Thyroid gland (tissue), 4 donors: ENCODE measurements at places on chromosomes 7 and 10. TPM values are rescaled to one million over a fixed set of nuclear protein-coding genes. Genes with fewer than 3 reads are reported as not detected.

DNA sequence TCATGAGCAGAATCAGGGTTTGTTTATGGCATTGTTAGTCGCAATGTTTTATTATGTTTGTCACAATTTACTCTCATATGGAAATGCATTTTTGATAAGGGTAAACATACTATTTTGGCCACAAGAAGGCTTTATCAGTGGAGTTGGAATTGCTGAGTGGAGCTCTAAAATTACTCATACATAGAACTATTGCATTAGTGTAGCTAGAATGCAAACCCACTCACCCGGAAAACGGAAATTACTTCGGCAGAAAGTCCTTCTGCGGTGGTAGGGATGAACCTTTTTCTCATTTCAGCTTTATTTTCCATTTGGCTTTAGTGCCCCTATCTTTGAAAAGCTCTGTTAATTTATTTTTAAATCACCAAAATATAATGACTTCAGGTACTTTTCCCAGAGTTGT, 42.8 kb upstream of the NPY start:
- DNase-seq = no peak

DNA sequence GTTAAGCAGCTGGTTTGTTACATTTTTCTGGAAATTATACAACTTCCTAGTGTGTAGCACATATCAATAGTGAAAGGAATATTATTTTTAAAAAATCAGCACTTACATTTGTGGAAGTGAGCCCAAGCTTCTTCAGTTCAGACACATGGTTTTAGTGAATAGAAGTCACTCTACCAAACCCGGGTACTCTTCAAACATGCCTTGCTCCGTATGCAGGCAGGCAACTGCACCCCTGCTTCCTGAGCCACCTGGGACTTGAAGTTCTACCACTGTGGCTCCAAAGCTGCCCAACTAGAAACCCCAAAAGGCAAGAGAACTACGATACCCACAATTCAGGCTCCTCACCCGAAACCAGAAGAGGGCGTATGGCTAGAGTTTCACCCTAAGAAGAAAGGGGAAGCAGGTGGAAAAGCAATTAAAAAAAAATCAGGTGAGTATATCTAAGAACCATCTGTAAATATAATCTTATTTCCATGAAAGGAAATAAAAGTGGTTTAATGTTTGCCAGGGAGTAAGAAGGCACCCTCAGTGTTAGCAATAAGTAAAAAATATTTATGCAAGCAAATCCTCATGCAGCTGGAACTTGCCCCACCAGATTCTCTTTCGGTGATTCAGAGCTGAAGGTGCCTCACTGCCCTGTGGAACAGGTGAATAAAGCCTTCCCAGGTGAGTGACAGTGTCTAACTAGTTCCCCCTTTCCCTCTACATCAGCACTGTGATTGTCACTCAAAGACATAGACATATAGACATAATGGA, at the start of gene MACC1:
TSS of gene MACC1 (minus strand) at position 192 of the 756 bp plus-strand sequence. CDS start 55,522 bp downstream, outside the sequence.
- DNase-seq = peak; percentile 72

DNA sequence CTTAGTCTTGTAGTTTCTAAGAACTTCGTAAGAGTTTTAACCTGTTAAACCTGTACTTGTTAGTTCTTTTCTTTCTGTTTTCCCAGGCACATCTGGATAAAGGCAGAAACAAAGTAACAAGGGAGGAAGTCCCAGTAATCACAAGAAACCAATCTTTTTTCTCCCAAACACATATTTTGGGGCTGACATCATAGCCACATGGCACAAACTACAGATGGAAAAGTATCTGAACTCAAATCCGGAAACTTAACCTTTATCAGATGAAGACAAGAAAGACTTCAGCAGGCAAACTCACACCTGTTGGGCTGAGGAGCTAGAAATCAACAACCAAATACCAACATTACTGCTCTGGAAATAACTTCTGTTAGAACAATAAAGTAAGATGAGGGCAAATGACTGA, 67.1 kb downstream of the CUBN start:
- DNase-seq = no peak

DNA sequence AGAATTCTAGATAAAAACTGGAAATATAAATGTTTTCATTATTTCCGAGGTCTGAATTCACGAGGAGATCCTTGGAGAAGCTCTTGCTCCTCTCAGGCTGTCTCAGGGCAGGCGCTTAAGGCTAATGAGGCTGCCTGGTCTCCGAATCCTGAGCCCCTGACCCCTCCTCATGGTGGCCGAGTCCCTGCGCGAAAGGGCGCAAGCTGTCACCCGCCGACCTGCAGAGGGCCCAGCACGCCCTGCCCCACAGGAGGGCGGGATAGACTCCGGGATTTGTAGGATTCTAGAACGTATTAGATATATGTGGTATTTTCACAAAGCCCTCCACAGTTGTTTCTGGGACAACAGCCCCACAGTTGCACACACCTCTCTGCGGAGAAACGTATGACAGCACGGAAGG, 284.1 kb downstream of the ABCA13 start:
- no peak for DNase-seq

GRCh38 chr10:77960829-77961329, 34.3 kb upstream of the DLG5 start:
- no peak for DNase-seq

DNA sequence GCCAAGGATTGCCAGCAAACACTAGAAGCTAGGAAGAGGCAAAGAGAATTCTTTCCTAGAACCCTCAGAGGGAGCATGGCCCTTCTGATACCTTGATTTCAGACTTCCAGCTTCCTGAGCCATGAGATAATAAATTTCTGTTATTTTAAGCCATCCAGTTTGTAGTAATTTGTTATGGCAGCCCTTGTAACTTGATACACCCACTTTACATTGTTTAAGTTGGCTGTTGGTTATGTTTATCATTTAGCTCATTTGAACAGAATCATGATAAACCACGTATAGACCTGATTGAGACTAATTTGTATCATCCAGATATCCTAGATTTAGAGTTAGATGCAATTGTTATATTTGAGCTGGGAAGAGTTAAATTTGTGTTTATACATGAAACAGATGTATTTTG, 9.4 kb upstream of the TES start:
- DNase-seq = no peak

- no peak for DNase-seq
Observed at GRCh38 chr7:17846935-17847334, 93.4 kb downstream of the SNX13 start.

GRCh38 chr7:43658718-43659548, 70.4 kb downstream of the COA1 start:
- DNase-seq = no peak

DNA sequence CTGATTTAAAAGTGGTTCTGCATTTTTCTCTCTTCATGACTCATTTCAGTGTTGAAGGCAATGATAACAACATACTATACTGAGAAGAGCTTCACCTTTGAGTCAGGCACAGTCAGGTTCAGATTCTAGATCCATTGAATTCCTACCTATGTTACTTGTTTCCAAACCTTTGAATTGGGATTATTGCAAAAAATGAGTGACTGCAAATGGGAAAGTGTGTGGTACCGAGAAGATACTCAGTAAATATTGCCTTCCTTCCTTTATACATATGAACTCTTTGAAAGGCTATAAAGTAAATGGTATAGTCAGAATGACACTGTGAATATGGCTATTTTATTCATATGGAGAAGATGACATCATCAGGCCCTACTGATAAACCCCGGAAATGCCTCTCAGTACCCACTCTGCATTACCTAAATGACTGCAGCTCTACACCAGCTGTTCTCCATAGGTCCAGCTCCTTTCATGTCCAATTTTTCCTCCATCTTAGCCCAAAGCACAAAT, 66.7 kb upstream of the FGL2 start:
- DNase-seq = no peak

DNA sequence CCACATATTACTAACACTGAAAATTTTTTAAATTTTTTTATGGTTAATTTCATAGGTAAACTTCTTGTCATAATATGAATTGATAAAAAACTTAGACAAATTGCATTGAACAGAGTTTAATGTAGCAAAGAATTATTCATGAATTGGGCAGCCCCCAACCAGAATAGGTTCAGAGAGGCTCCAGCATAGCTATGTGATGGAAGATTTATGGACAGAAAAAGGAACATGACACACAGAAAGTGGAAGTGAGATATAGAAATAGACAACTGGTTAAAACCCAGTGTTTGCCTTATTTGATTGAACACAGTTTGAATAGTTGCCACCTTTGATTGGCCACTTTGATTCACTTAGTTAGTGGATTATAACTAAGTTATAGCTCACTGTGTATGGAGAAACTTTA, 87.2 kb downstream of the AHR start:
- DNase-seq = no peak

DNA sequence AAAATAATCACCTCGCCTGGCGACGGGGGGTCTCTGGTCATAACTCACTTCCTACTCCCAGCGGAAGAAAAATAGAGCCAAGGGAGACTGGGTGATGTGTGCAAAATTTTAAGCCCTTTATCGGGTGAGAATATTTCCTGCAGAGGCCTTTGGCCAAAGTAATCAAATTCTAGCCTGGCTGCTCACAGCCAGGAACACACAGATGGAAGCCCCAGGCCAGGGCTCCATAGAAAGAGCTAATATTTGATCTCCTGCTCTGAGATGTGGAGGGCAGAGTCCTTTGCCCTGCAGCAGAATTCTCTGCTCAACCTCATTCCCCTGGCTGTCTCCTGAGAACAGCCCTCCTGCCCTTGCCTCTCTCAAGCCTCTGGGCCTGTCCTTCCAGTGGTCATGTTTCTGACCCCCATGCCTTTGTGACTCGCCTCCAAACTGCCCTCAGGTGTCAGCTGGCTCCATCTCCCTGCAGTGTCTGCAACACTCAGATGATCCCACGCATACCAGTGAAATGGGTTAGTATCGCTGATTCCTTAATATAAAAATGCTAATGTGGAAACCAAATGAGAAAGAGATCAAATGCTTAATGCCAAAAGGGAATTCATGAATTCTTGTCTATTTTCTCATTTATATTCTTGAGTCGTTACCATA, 34.5 kb downstream of the FRMD4A start:
- no peak for DNase-seq

- DNase-seq = no peak
Observed at GRCh38 chr10:122657255-122657654, 42.4 kb downstream of the C10orf120 start.

- no peak for DNase-seq
Observed at GRCh38 chr7:36599645-36600313, 124.5 kb downstream of the AOAH start.

DNA sequence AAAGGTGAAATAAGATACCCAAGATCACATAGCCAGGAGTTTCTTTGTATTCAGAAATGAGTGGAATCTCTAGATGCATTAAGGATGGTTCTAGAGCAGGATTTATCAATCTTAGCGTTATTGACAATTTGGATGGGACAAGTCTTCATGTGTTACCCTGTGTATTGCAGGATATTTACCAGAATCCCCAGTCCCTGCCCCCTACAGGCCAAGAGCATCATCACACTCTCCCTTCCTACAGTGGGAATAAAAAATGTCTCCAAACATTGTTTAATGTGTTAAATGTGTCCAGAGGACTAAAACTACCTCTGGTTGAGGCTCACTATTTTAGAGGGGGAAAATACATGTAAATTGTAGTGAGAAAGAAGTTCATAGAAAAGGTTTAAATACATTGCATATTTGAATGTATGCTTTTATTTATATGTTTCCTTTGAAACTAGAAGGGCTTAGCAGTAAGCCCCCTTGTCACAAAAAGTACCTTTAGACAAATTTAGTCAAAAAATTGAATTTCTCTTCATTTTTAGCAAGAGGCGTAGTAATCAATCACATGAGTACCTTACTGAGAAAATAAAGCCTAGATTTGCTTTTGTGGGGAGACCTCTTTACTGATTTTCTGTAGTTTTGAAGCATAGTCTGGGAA, 141.2 kb downstream of the MLLT10 start:
- peak; percentile 15 for DNase-seq

DNA sequence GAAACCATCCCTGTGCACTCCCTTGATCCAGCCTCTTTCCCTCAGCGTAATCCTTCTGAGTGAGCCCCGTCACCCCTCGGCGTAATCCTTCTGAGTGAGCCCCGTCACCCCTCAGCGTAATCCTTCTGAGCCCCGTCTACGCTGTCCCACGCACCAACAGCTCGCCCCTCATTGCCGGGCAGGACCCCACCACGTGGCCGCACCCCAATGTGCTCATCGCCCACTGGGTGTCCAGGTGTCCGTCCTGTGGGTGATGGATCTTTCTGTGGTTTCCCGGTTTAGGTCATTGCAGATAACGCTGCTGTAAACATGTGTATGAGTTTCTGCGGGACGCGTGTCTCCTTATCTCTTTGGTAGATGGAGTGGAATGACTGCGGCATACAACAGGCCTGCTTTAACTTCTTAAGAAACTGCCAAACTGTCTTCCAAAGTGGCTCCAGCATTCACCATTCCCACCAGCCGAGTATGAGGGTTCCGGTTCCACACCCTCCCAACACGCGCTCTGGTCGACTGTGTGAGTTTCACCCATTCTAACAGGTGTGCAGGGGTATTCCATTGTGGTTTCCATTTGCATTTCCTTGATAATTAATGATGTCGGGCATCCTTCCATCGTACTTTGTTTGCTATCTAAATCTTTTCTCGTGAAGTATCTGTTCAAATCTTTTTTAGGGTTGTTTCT, 42.1 kb upstream of the NKX6-2 start:
- DNase-seq = no peak

- no peak for DNase-seq
Observed at GRCh38 chr10:14616955-14617730, 157.6 kb downstream of the FAM107B start.

The DDX50 gene
- 41.6 TPM for total RNA-seq

The EPHB6 gene
- total RNA-seq = 46.2 TPM
